ENCODE measurements at places on chromosomes 5 and 9. TPM values are rescaled to one million over a fixed set of nuclear protein-coding genes. Genes with fewer than 3 reads are reported as not detected.

DNA sequence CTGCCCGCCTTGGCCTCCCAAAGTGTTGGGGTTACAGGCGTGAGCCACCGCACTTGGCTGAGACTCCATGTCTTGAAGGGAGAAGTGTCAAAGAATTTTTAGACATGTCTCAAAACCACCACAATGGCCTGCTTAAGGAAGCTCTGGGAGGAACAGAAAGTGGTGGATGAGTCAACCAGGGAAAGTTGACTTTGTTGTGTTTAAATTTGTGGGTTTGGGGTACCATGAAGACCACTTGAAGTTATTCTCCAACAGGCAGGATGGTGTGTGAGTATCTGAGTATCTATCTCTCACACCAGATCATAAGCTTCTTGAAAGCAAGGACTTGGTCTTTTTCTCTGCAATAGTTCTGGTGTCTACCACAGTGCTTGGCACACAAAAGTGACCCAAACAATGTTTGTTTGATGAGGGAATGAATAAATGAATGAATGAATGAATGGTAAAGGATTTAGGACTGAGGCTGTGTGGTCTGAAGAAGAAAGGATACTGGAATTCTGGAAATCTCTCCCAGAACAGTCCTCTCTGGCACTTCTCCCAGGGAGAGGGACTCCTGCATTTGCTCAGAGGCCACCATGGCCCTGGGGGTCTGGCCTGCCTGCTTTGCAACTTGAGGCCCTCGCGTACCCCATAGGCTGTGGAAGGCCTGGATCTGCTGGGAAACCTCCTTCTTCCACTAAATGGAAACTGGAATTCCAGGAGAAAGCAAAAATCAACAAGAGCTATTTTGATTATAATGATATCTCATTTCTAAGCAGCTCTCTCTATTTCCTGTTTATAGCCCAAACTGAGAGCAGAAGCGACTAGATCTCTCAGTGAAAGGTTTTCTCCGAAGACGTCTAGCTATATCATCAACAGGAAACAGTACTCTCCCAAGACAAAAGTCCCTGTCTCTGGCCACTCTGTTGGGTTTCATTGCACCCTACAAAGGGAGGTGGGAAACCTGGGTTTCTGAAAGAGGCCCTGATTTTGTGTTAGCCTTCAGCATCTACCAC, 187.9 kb downstream of the PALM2AKAP2 start:
- DNase-seq, result no peak

DNA sequence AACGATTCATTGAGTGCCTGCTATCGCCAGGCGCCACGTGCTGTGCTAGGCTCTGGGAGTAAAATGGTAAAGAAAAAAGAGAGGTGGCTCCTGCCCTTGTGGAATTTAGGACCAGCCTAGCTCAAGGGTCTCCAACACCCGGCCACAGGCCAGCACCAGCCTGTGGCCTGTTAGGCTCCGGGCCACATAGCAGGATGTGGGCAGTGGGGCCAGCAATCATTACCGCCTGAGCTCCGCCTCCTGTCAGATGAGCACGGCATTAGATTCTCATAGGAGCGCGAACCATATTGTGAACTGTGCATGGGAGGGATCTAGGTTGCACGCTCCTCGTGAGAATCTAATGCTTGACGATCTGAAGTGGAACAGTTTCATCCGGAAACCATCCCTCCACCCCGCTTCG, 1.5 kb downstream of the RMRP start:
- DNase-seq, result no peak

The PCDHB14 gene
- total RNA-seq, result 0.23 TPM

DNA sequence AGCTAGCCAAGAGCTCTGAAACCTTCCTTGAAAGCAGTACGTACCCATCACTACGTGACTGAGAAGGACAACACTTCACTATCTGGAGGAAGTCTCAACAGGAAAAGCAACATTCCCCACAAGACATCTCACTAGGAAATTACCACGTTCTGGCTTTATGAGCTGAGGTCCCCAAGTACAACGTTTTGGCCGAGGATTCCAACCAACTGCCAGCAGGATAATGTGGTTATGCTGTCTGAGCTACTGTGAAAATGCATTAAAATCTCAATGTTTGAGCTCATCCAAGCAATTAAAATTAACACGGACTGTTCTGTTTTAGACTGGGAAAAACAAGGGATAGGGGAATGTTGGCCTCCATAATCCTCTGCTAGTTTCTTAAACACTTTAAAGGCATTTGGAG, 16.4 kb downstream of the MED27 start:
- no peak for DNase-seq

The ZNF354C gene
- total RNA-seq, result 3.1 TPM

DNA sequence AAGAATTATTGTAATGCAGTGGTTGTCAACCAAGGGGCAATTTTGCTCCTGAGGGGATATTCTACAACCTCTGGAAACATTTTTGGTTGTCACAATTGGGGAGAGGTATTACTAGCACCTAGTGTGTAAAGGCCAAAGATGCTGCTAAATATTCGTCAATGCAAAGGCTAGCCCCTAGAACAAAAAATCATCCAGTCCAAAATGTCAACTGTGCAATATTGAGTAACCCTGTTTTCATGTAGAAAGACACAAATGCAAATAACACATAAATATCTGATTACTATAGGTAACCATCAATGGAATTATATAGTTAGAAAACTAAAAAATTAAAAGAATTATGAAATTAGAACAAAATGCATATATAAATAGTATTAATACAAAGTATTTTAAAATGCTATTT, 26.1 kb downstream of the RNF145 start:
- DNase-seq, result no peak

DNA sequence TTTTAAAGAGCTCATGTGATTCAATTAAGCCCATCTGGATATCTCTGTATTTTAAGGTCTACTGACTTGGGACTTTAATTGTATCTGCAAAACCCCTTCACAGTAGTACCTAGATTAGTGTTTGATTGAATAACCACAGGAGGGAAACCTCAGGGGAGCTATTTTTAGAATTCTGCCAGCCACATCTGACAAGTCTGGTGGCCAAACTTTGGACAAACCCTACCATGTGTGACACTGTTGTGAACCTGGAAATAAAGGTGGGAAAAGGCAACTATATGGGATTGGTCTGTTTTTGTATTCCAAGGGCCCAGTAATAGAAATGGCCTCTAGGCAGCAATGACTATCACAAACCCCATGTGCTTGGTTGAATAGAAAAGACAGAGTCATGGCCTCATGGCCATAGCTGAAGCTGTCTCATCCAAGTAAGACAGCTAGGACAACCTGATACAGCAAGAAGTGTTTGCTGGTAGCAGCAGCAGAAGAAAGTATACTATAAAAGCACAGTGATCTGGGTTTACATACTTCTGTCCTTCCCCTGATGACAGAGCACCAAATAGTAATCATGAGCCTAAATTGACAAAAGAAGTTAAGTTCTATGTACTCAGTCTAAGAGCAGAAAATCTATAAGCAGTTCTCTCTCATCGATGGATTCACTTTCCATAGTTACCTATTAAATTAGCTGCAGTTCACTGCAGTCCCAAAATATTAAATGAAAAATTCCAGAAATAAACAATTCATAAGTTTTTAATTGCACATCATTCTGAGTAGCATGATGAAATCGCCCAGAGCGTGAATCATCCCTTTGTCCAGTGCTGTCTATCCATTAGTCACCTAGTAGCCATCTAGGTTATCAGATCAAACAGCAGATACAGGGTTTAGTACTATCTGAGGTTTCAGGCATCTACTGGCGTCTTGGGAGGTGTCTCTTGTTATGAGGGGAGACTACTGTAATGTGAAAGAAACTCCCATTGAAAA, 189.8 kb downstream of the ARHGAP26 start:
- no peak for DNase-seq

DNA sequence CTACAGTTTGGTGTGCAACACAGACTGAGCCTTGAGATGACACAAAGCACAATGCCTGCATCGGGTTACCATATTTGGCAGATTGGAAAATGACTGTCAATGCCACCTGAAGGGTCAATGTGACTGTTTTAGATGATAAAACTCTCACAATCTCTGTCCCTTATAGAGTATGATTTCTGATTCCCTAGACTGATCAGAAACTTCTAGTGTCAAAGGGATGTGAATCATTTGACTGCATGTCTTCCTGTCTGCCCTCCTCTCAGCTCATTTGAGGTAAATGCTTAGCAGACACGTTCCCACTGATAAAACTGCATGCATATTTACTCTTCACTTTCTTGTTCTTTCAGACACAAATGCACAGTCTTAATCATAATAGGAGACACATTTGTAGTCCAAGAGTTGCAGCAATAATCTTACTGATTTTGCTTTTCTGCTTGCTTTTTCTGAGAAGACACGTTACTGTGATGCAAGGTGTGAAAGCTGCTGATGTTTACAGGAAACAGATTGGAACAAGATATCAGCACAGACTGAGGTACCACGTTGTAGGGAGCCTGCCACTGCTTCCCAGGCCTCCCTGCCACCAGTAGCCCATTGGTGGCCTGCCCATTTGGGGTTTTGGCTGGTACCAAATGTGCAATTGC, 77.8 kb downstream of the GCNT4 start:
- no peak for DNase-seq

The TLR4 gene
- 1.7 TPM for total RNA-seq

The PCDHGA4 gene
- 0.92 TPM for total RNA-seq

The NMUR2 gene
- not detected for total RNA-seq

- peak; percentile 60 for DNase-seq
Observed at GRCh38 chr5:178542455-178542854, 47.7 kb downstream of the COL23A1 start.

GRCh38 chr9:110148384-110148783, 59.6 kb downstream of the C9orf152 start:
- no peak for DNase-seq

DNA sequence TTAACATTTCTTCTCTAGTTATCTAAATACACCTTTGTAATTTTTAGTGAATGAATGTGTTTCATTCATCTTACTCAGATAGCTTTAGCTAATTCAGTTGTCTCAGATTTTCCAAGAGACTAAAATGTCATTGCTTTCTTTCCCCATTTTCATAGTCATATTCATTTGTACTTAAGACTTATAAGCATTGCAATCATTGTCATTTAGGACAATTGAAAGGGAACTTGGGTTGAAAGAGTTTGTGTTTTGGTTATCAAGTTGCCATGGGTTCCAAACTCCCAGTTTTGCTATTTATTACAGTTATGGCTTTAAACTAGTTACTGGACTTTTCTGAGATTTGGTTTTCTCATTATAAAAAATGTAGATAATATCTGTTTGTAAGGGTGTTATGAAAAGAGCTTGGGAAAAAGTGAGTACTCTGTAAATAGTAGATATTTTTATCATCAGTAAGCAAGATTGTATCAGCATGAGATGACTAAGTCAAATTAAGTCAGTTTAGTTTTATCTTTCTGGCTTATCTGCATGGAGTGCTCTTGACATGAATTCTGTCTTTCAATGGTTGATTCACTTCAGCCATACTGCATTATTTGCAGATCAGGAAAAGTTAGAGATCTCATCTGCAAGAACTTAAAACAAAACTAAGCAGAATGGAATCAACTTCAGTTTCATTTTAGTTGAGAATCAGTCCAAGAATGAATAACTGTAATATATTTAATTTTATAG, 107.5 kb downstream of the PBX3 start:
- no peak for DNase-seq

DNA sequence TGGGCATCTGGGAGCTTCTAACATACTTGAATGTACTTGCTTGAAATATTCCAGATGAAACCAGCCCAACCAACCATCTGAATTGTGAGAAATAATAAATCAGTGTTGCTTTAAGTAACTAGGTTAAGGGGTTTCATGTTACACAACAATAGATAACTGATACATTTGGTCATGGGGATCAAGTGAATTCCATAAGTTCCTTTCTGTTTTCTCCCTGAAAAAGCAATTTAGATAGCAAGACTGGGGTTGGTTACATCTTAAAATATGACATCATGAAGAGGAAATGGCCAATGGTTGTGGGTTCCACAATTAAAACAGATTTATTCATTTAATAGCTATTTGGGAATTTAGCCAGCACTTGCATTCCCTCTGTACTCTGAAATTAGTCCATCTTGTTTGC, 559.7 kb downstream of the TLR4 start:
- DNase-seq, result no peak

GRCh38 chr9:32716955-32717543, 66.3 kb upstream of the TMEM215 start:
- DNase-seq, result no peak

The PCDHGA11 gene
- 2.6 TPM for total RNA-seq

- DNase-seq, result no peak
Observed at GRCh38 chr9:133690081-133690561, 48.0 kb downstream of the SARDH start.

- no peak for DNase-seq
Observed at GRCh38 chr5:170648541-170648940, 135.0 kb upstream of the GABRP start.

GRCh38 chr5:89350684-89351083, 467.7 kb upstream of the MEF2C start:
- no peak for DNase-seq

DNA sequence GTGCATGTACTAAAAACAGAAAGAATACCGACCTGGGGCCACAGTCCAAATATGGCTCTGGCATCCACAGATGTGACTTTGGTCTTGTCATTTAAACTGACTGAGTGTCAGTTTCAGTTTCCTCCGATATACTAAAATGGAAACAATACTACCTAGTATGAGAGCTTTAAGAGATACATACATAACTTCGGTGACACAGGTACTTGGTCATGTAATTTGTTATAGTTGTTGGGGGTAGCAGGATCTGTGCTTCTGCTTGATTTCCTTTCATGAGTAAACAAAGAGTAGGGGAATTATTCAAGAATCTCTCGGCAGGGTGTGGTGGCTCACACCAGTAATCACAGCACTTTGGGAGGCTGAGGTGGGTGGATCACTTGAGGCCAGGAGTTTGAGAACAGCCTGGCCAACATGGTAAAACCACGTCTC, 32.1 kb downstream of the MTMR12 start:
- no peak for DNase-seq

DNA sequence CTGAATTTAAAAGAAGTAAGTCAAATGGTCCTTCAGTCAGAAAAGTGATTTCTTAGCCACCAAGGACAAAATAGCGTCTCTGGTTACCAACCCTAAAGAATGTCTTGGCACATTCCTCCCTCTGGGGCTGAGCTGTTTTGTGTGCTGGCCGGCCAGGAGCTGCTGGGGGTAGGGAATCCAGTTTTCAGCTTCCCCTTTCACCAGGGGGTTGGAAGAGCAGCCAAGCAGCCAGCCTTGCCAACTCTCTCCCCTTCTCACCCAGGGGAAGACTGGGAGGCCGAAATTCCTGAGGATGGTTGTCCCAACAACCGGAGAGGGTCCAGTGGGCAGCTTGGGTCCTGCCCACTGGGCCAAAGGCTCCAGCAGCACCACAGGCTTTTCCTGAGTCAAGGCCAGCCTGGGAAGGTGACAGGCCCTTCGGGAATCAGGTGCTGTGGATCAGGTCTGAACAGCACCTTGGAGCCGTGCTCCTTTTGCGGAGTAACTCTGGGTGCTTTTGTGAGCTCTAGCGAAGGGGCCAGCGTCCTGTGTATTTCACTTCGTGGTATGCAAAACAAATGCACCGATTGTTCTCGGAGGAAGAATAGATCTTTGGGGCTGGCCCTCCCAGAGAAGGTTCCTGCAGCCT, 4.2 kb downstream of the WWC1 start:
- DNase-seq, result no peak

Data from epithelial cell of proximal tubule (primary cell).